Heart left ventricle (tissue), 16 donors: ENCODE measurements at places on chromosomes 11 and 22. TPM values are rescaled to one million over a fixed set of nuclear protein-coding genes. Genes with fewer than 3 reads are reported as not detected.
A peak's percentile ranks its signal among the peaks of the same experiment; 100 is the strongest.

The SCGB1D2 gene
- 1.5 TPM for total RNA-seq

DNA sequence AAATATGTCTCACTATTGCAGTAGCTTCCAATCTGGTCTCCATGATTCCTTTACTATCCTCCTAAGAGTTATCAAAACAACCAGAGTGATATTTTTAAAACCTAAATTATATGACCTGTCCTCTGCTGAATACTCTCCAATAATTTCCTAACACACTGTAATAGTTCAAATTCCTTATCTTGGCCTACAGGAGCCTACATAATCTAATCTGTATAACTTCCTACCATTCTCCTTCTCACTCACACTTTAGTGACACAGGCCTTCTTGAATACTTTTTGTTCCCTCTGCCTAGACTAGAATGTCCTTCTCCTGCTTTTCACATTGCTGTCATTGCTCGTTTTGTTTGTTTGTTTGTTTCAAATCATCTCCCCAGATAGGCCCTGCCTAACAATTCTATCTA, 9.4 kb downstream of the FHIP1B start:
- DNase-seq: no peak

GRCh38 chr11:36251823-36252222, 37.4 kb downstream of the COMMD9 start:
- no peak for DNase-seq

GRCh38 chr11:60252213-60253108, 9.5 kb upstream of the MS4A4E start:
- no peak for DNase-seq

DNA sequence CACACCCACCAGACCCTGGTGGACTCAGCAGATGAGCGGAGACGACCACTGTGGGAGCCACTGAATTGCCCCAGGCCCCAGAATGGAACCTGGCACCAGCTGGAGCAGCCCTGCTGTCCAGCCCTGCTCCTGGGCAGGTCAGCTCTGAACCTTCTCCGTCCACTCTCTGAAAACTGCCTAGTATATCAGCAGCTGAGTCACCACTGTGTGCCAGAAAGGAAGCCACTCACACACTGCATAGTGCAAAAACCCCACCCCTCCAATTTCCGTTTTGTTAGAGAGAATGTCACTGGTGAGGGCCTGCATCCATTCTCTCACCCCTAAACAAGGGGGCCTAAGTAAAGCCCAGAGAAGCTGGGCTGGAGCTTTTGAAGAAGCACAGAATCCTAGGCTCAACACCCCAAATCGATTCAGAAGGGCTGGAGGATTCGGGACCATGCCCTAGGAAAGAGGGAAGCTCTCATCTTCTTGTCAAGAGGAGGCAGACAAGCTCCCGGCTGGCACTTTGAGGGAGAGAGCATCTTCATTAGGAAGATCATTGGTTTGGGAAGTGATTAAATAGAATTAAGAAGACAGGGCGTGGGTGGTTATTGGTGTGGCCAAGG, 44.5 kb downstream of the GALNT18 start:
- peak; percentile 36 for DNase-seq
